ENCODE measurements at places on chromosomes 6 and 20.

- DNase-seq = no peak
Measured at GRCh38 chr6:133990321-133990720, 37.3 kb downstream of the TBPL1 start.

DNA sequence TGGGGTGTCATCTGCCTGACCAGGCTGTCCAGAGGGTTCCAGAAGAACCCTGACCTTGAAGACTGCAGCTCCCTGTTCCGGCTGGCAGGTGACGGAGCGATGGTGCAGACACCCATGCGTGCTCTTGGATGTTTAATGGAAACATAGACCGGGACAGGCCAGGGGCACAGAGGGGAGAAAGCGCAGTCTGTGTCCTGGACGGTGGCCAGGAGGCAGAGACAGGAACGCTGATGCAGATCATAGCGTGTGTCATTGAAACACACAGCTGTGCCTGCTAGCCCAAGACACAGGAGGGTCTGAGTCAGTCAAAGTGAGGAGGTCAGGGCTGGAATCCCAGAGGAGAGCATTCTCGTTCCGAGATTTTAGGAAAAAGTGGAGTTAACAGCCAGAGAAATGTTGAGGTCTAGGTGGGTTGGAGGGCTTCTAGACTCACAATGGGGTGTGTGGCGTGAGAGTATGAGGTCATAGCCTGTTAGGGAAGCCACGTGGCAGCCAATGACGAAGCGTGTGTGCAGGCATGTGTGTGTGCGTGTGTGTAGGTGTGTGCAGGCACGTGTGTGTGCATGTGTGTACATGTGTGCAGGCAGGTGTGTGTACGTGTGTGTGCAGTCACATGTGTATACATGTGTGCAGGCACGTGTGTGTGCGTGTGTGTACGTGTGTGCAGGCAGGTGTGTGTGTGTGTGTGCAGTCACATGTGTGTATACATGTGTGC is 167.0 kb downstream of the ERMARD start:
- DNase-seq = no peak

GRCh38 chr6:28207510-28208110 is 17.5 kb upstream of the ZSCAN9 start:
- peak; percentile 24 for DNase-seq

- DNase-seq = no peak
Measured at GRCh38 chr6:44201200-44201599, 15.5 kb upstream of the MYMX start.

DNA sequence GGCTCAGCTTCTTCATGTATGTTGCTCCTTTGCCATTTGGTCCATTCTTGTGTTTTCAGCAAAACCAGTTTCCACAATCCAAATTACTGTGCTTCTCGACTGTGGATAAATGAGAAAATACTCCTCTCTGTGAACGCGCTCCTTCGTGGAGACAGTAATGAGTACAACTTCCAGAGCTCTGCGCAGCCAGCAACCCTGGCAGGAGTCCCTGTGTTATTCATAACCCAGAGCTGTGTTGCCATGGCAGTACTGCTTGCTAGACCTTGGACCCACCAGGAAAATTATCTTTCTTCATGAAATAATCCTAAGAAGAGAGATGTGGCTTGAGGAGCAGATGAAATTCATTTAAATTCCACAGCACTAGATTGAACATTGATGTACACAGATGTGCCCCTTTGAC is 73.7 kb downstream of the SLC22A3 start:
- no peak for DNase-seq
